ENCODE measurements at places on chromosomes 6 and 20.

GRCh38 chr6:109053336-109053735, 41.3 kb downstream of the SESN1 start:
- no peak for DNase-seq

DNA sequence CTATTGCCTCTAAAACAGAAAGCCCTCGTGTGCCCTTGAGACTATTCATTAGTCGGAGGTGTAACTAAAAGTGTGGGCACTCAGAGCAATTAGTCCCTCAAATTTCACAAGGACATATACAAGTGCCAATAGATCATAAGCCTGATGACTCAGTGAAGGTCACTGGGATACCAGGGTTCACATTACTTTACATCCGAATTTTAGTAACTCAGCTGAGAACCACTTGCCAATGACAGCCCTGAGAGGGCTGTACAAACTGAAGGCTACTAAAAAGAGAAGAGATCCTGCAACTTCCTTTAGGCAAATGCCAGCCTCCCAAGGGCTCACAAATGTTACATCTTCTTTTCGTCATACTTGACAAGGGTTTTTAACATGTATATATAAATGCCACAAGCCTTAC, 369.6 kb downstream of the TENT5A start:
- no peak for DNase-seq

DNA sequence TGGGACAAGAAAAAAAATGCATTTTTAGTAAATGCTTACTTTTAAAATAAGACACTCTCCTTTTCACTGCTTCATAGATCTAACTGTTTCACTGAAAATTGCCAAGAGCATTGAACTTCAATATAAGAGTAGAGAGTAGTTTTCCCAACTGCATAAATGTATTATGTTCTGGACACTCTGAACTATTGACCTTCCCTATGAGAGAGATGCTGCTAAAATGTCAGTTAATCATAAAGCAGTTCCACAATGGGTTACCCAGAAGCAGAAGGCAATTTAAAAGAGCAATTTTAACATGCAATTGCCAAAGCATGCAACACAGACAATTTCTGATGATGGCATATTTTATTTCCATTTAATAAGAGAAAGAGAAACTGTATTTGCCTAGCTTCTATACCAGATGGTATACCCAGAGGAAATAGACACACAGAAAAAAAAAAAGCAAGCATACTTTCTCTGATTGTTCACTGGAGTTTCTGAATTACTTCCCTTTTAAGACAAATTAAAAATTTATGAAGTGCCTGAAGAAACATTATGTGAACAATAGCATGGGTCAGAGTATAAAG, 279.1 kb upstream of the THEMIS start:
- DNase-seq = no peak

GRCh38 chr6:126650931-126651330, 311.0 kb downstream of the CENPW start:
- DNase-seq = no peak

DNA sequence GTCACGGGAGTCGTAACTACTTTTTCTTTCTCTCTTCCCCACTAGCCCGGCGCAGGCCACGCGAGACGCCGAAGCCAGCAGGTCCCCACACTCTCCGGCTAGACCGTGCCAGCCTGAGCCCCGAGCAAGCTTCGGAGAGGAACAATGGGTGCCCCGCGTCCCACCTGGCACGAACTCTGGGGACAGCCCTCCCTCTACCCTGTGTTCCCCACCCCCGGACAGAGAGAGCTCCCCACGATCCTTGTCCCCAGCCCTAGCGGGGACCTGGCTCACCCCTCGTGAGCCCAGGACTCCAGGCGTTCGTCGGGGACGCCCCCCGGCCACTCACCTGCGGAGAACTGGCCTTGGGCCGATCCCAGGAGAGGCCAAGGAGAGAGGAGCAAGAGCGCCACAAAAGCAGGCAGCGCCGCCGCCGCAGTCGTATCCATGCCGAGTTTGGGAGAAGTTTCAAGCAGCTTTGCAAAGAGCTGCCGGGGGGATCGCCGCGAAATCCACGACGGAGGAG, 416 bp downstream of the PTPRK start:
- peak; percentile 18 for DNase-seq

GRCh38 chr6:14597090-14597489, 479.5 kb downstream of the CD83 start:
- DNase-seq = no peak

- DNase-seq = no peak
These were observed 65.8 kb downstream of the SHPRH start for GRCh38 chr6:145898376-145898775.

GRCh38 chr6:36360241-36361054, 23.8 kb upstream of the BNIP5 start:
- peak; percentile 78 for DNase-seq

GRCh38 chr6:4472969-4473642, 303.1 kb upstream of the CDYL start:
- DNase-seq = no peak

DNA sequence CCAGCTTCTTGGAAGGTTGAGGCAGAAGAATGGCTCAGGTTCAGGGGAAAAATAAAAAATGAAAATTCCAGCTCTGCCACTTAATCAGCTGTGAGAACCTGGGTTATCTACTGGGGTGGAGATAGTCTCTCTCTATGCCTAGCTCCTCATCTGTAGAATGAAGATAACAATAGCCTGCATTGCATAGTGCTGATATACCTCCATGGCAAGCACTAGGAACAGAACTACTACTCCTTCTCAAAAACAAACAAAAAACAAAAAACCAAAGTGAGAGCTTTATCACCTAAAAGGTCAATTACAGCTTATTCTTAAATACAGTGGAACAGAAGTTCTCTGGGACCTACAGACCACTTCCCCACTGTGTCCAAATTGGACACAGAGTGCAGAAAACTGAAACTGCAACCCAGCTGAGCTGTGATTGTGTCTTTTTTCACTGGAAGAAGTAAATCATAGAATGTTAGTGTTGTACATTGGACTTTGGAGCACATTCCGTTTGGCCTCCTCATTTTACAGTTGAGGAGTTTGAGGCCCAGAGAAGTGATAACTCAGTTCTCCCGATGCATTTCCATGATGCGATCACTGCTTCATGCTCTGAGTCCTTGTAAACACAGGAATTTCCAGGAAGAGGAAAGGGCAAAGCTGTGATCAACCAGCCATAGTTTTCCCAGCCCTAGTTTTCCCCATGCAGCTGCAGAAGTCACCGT, 23.3 kb downstream of the MTFR2 start:
- DNase-seq = no peak

DNA sequence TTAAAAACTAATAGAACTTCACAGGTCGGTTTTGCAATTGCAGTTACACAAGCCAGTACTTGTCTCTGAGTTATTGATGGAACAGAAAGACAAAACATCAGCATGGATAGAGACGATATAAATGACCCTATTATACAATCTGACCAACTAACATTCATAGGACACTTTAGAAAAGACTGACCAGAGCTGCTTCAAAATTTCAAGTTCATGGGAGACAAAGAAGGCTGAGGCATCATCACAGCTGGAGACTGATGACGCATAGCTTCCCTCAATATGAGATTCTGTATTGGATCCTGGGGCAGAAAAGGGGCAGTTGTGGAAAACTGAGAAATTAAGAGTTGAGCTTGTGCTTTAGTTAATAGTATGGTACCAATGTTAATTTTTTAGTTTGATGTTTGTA, 174.0 kb downstream of the THBS2 start:
- DNase-seq = no peak
